ENCODE measurements at places on chromosomes 13 and 19. TPM values are rescaled to one million over a fixed set of nuclear protein-coding genes. Genes with fewer than 3 reads are reported as not detected.

The ZNF493 gene
- polyA plus RNA-seq = 38.6 TPM

The SMIM44 gene
- polyA plus RNA-seq = not detected

The POU4F1 gene
- 0.03 TPM for polyA plus RNA-seq

The CYP4F12 gene
- polyA plus RNA-seq = 1.1 TPM

The CGB5 gene
- polyA plus RNA-seq = not detected

The LILRB3 gene
- 0.76 TPM for polyA plus RNA-seq

The CLEC4G gene
- not detected for polyA plus RNA-seq

The TEX29 gene
- 0.35 TPM for polyA plus RNA-seq

The MYCBP2 gene
- polyA plus RNA-seq = 82.3 TPM

The MRPS12 gene
- polyA plus RNA-seq = 16.2 TPM

The BCAM gene
- 461 TPM for polyA plus RNA-seq

The OR4F17 gene
- 0.23 TPM for polyA plus RNA-seq

The CD209 gene
- 1.4 TPM for polyA plus RNA-seq

The ZNF296 gene
- 0.98 TPM for polyA plus RNA-seq

The SHISA2 gene
- polyA plus RNA-seq = 64.5 TPM

The ZNF547 gene
- polyA plus RNA-seq = 7.3 TPM

The B9D2 gene
- 7.3 TPM for polyA plus RNA-seq

The SIRT6 gene
- 16.3 TPM for polyA plus RNA-seq

The ANO8 gene
- 13.3 TPM for polyA plus RNA-seq

The ZNF726 gene
- polyA plus RNA-seq = 18.1 TPM

The CALR3 gene
- polyA plus RNA-seq = not detected

All from left kidney (tissue), 8 donors.